BJ (cell line): ENCODE measurements at places on chromosomes 5 and 9.

- DNase-seq, result no peak
These were observed 137.3 kb downstream of the KIAA0825 start for GRCh38 chr5:94481059-94481458.

DNA sequence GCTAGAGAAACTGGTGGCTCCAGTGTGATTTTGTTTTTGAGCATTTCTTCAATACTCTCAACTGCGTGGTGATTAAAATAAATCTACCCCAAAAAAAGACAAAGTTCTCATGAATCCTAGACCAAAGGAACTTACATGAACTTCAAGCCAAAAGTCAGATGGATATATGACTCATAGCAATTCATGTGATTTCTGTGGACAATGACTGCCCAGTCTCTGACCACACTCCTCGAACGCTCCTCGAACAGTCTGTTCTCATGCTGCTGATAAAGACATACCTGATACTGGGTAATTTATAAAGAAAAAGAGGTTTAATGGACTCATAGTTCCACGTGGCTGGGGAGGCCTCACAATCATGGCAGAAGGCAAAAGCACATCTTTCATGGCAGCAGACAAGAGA lies 46.4 kb upstream of the CEP78 start:
- no peak for DNase-seq

GRCh38 chr9:91127653-91128052 lies 234.1 kb downstream of the AUH start:
- DNase-seq, result no peak

DNA sequence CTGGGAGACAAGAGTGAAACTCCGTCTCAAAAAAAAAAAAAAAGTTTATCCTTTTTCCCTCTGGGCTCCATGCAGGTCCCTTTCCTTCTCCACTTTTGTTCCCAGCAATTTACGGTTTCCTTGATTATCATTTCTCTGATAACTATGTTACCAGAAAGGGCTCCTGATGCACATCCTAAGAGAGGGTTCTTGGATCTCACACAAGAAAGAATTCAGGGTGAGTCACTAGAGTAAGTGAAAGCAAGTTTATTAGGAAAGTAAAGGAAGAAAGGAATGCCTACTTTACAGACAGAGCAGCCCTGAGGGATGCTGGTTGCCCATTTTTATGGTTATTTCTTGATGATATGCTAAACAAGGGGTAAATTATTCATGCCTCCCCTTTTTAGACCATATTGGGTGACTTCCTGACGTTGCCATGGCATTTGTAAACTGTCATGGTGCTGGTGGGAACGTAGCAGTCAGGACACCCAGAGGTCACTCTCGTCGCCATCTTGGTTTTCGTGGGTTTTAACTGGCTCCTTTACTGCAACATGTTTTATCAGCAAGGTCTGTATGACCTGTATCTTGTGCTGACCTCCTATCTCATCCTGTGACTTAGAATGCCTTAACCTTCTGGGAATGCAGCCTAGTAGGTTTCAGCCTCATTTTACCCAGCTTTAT lies 13.5 kb upstream of the MELK start:
- DNase-seq, result no peak

DNA sequence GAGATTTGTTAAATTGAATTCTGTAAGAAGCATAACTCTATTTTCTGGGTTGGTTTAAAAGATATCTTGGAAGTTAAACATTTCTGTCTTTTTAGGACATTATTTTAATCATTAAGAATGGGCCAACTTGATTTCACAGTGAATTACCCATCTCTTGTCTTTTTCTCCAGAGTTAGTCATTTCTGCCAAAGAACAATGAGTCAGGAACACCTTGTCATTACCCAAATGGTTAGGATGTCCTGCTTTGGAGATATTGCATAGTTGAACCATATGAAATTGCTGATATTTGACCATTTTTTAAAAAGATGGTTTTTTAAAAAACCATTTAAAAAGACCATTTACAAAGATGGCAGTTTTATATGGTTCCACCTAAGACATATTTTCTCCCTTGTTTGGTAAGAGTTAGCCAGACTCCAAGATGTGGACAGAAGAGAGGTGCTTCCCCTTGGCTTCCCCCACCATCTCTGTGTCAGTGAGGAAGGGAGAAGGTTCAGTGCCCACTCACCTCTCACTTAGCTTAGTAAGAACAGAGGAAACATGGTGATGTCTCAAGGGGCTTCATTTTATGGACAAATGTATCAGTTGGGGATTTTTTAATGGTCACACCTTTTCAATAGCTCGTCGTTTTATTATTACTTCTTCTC lies 103.0 kb downstream of the PCSK1 start:
- no peak for DNase-seq

- no peak for DNase-seq
These were observed 608.6 kb upstream of the DAB2 start for GRCh38 chr5:40033411-40033810.

DNA sequence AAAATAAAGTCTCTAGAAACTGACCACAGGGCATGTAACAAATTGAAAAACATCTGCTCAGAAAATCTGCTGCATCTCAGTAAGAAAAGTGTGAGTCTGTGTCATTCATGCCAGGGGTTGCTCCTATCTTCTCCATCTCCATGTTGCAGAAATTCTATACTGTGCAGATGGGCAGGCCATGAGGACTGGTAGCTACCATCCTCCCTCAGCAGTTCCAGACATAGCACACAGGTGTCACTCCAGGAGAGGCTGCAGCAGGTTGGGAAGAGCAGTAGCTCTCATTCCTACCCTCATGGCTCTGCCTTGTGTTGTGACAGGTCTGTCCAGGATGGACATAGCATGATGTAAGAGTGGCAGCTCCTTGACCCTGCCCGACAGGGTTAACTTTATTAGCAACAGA lies 173.4 kb downstream of the NDUFS4 start:
- DNase-seq, result no peak

- DNase-seq, result no peak
These were observed 19.7 kb upstream of the RAPGEF6 start for GRCh38 chr5:131654776-131655175.

DNA sequence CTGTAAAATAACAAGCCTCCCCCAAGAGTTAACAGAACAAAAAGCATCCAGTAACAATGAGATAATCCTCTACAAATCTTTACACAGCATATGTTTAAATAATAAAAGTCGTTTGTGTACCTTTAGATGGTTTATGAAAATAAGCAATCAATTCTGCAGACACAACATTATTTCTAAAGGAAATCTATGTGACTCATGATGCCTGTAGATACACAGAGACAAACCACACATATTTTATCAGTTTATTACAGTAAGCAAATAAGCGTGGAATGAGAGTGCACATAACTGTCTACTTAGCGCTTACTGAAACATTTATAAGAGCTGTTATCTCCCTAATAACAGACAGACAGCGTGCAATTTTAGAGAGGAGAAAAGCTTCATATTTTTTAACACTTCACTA lies 243.6 kb downstream of the AP3B1 start:
- peak; percentile 25 for DNase-seq

DNA sequence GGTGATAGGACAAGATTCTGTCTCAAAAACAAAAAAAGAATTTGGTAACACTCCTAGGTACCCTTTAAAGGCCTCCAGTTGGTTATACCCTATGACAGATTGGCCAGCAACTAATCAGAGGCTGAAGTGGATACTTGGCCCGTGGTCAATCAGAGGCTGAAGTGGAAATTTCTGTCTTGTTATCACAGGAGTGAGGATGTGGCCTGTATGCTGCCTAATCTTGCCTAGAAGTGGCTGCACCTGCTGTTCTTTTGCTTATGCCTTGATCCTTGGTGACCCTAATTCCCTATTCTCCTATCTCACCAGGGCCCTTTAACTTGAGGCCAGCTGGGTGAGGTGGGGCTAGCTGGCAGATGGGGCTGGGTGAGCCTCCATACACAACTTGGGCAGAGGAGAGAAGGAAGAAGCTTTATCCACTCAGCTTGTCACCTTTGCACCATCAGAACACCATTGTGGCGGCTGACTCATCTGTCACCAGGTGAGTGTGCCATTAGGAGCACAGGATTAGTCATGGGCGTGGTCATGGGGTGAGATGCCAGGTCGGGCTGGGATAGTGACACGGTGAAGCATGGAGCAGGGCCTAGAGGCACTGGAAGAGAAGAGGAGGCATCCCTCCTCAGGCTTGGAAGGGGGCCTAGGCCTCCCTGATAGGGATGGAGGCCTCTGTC lies 41.5 kb downstream of the SAR1B start:
- DNase-seq, result no peak

- no peak for DNase-seq
These were observed 1536.2 kb upstream of the CDH9 start for GRCh38 chr5:28574606-28575005.

DNA sequence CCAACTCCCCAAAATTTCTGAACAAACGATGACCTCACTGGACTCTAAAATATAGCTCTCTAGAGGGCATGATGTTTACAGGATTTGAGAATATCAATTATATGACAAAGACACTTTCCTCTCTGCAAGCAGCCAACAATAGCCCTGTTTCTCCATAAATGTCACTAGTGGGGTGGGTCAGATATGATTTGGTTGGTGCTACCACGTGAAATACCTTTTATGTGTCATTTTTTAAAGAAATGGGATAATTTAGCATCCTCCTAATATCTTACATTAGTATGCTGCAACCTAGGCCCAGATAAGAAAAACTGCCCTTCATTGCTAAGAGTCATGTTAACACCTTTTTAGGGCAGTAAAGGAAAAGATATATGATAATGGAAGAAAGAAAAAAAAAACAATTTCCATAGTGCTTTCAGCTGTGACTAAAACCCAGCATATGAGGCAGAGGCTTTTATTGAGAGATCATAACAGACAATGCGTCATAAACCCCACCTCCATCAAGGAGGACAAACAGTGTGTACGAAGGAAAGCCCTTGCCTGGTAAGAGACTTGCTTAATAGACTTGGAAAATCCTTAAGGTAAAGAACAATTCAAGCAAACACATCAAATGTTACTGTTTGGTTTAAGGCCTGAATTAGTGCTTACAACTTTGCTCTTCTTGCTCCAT lies 372.4 kb upstream of the PAPPA start:
- DNase-seq, result no peak

DNA sequence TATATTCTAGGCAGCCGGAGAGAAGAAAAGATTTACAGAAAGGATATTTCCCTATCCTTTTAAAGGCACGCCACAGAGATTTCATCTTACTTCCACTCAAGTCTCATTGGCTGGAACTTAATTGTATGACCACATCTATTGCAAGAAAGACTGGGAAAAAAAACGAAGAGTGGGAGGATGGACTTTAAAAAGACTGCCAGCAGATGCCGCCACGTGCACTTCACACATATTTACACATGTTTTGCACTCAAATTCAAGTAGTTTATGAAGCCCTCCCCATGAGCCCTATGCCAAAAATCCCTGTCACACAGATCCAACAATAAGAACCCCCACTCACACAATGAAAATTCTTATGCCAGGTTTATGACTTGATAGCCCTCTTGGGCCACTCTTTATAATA lies 138.5 kb upstream of the TYRP1 start:
- no peak for DNase-seq

GRCh38 chr5:126454535-126454934 lies 31.3 kb downstream of the GRAMD2B start:
- DNase-seq, result no peak

- DNase-seq, result no peak
These were observed 9.9 kb downstream of the CAMK4 start for GRCh38 chr5:111234125-111234524.
